ENCODE measurements at places on chromosomes 11 and 22. TPM values are rescaled to one million over a fixed set of nuclear protein-coding genes. Genes with fewer than 3 reads are reported as not detected.

Gene HOATZ
- not detected for total RNA-seq

Gene RHOD
- 10.5 TPM for total RNA-seq

Gene ANGPTL5
- total RNA-seq = not detected

Gene GAS2
- 1.4 TPM for total RNA-seq

Gene GRAMD1B
- 49.6 TPM for total RNA-seq

Gene CD6
- total RNA-seq = 0.33 TPM
